Stimulated activated CD8-positive, alpha-beta memory T cell treated with anti-CD3 and anti-CD28 coated beads, Interleukin-15, amount 100 ng/mL, for 1 hour (primary cell): ENCODE measurements at places on chromosomes 1 and 21.

DNA sequence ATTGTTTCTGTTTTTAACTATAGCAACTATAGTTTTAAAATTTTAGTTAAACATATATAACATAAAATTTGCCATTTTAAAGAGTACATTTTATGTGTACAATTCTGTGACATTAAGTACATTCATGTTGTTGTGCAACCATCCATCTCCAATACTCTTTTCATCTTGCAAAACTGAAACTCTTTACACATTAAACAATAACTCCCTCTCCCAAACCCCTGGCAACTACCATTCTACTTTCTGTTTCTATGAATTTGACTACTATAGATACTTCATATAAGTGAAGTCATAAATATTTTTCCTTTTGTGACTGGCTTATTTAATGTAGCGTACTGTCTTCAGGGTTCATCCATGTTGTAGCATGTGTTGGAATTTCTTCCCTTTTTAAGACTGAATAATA, 25.9 kb downstream of the PCBP3 start:
- no peak for DNase-seq

DNA sequence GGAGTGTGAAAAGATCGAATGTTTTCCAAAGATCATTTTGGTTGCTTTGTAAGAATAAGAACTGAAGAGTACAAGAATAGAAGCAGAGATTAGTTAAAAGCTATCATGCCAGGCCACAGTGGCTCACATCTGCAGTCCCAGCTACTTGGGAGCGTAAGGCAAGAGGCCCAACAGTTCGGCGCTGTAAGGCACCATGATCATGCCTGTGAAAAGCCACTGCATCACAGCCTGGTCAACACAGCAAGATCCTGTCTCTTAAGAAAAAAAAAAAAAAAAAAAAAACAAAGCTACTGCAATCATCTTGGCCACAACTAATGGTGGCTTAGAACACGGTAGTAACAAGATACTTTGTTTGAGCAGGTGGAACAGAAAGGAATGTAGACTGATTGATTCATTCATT, 116.2 kb downstream of the EIF4G3 start:
- DNase-seq, result no peak

- no peak for DNase-seq
These were observed 68.5 kb downstream of the HHAT start for GRCh38 chr1:210397252-210397651.

GRCh38 chr1:236489710-236490377, 33.9 kb upstream of the LGALS8 start:
- DNase-seq, result no peak

DNA sequence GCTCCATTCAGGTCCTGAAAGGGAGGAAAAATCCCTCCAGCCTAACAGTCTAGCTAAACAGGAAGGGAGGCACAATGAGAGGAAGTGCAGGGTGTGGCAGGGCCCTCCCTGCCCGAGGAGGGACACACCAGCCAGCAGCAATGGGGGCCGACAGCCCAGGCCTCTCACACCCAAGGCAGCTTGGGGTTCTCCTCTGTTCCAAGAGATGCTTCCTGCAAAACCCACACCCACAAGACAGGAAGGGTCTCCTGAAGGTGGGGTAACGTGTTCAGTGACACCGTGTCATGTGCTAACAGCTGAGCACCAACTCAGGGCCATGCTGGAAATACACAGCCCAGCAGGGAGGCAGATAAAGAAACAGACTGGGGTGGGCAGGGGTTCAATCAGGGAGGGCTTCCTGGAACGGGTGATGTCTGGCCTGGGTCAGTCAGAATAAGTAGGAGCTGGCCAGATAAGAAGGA, 10.2 kb downstream of the ECE1 start:
- DNase-seq, result no peak

DNA sequence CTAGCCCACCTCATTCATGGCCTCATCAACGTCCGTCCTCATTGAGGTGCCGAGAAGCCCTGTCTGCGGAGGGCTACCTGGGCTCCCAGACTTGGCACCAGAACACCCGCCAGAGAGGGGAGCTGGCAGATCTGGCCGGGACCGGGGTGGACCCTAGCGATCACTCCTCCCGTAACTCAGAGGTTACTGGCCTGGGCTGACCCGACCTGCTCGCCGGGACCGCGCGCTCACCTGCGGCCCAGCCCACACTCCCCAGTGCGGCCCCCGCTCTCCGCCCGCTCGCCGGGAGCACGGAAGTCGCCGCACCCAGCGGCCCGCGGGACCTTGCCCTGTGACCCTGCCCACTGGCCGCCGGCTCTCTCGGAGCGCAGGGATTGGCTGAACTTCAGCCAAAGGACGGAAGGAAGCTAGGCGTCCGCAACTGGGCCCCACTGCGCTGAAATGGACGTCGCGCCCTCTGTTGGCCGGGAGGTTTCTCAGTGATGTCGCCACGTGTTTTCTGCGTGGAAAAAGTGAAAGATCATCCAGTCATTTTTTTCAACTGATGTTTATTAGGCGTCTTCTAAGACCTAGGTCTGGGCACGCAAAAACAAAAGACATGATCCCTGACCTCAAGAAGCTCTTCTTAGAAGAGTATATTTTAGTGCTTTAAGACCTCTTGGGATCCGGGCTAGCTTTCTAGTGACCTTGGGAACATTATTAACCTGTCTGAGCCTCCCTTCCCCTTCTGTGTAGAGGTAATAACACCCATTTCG, at the start of gene SMIM12:
Gene SMIM12 (minus strand): TSS at position 304 of the 755 bp plus-strand sequence. CDS start 3,772 bp downstream, outside the sequence.
- peak; percentile 87 for DNase-seq

DNA sequence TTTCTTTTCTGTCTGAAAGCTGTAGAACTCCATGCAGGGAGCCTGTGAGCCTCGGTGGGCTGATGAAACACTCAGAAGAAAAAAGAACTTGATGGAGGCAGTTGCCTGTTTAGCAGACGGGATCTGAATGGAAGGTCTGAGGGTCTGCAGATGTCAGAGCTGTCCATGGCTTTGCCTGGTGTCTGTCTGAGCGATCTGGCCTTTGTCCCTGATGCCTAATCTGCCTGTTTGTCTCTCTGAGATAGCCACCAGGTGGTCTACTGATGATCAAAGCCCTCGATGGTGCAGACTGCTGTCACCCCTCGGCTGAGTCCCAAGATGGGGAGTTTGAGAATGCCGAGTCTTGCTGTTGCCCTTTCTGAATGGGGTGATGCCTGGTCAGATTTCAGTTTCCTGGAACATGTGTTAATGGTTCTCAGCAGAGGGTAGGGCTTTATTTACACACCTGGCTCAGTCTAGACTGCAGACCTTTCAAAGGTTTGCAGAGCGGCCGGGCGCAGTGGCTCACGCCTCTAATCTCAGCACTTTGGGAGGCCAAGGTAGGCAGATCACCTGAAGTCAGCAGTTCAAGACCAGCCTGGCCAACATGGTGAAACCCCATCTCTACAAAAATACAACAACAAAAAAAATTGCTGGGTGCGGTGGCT, 90.4 kb downstream of the KIF26B start:
- no peak for DNase-seq

DNA sequence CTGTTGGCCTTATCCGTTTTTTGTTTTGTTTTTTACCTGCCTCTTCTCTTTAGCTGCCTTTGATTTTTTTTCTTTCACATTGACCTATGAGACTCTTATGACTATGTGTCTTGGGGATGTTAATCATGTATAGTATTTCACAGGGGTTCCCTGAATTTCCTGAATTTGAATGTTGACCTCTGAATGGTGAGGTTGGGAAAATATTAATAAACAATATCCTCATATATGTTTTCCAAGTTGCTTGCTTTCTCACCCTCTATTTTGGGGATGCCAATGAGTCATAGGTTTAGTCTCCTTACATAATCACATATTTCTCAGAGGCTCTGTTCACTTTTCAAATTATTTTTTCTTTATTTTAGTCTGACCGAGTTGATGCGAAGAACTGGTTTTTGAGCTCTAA, 29.6 kb downstream of the GBP5 start:
- no peak for DNase-seq

DNA sequence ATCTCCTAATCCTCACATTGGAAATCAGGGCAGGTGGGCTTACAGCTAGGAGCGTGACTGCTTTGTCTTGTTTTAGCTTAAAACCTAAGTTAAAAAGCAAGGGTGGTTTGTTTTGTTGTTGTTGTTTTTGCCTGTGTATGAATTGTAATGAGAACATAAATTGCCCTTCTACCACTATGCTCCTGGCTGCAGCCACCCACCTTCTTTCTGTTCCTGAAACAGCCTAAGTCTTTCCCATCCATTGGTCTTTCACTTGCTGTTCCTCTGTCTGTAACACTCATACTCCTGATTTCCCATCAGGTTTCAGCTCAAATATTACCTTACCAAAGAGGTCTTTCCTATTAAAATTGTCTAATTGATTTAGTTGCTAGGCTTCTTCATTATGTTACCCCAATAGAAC, 604 bp upstream of the TMEM79 start:
- DNase-seq, result no peak

- DNase-seq, result no peak
These were observed 182.3 kb downstream of the CAMTA1 start for GRCh38 chr1:6967431-6968111.

DNA sequence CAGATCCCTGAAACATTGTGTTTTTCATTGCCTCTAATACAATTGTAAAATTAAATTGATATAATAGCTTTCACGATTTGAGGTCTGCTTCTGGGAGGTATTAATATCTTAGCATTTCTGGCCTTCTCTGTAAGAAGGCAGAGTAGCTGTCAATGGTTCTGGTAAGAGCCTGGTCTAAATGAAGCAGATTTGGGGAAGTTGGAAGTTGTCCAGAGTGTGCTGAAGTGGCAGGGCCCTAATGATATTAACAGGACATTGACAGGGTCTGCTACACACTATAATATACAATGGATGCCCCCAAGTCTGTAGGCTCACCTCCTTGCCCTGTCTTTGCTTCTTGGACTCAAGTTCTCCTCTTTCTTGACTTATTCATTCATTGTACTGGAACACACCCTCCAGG, 99.5 kb downstream of the C4BPA start:
- no peak for DNase-seq

GRCh38 chr1:156499842-156500542, 583 bp downstream of the MEF2D start:
- no peak for DNase-seq

DNA sequence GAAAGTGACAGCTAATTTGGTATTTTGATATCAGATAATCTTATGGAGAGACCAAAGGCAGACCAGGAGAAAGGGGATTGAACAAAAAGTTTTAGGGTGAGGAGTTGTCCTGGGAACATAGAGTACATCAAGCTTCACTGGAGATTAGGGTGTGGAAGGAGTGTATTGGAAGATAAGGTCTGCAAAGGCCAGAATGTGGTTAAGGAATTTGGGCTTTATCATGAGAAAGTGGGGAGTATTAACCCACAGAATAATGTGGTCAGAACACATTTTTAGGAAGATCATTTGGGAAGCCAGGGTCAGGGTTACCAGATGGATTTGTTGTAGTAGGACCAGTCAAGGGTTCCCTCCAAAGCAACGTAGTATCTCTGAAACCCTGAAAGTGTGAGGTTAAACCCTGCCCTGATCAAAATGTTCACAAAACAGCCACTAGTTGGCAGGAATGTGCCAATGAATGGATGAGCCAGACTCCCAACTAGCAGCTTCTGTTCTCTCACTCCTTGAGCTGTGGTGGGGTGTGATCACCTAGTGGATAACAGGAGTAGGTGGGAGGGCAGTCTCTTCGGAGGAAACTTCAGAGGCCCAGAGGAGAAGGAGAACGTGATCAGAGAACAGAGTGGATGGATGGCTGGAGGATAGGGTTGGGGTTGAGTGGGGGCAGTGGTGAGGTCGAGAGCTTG, 35.8 kb downstream of the SLC2A1 start:
- DNase-seq, result peak; percentile 32

- no peak for DNase-seq
These were observed 9.9 kb upstream of the BARHL2 start for GRCh38 chr1:90726986-90727480.

DNA sequence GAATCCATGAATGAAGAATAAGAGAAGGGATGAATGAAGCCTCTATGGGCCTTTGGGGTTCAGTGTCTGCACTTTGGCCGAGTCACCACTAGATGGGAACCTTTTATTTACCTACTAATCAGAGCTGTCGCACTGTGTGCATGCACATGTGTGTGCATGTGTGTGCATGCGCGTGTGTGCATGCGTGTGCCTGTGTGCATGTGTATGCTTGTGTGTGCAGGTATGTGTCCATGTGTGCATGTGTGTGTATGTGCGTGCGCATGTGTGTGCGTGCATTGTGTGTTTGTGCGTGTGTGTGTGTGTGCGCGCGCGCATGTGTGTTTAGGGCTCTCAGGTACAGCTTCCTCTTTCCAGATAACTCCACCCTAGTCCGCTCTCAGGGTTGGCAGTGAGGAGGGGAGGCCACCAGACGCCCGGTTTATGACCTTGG, 20.4 kb upstream of the UBXN10 start:
- no peak for DNase-seq

- DNase-seq, result peak; percentile 56
These were observed 62.8 kb upstream of the LAX1 start for GRCh38 chr1:203702130-203702577.

DNA sequence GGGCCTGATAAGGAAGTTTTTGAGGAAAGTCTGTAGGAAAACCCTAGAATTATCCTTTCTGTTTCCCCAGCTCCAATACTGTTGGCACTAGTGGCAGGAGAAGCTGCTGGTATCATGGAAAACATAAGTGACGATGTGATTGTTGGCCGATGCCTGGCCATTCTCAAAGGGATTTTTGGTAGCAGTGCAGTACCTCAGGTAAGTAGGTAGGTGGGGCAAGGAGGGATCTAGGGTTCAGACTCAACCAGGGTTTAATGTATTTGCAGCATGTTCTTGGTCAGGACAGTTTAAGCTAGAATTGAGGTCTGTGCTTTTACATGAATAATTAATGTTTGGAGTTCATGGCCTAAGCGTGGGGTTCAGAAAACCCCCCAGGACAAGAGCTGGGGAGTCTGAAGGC, 62.1 kb downstream of the KDM1A start:
- no peak for DNase-seq

DNA sequence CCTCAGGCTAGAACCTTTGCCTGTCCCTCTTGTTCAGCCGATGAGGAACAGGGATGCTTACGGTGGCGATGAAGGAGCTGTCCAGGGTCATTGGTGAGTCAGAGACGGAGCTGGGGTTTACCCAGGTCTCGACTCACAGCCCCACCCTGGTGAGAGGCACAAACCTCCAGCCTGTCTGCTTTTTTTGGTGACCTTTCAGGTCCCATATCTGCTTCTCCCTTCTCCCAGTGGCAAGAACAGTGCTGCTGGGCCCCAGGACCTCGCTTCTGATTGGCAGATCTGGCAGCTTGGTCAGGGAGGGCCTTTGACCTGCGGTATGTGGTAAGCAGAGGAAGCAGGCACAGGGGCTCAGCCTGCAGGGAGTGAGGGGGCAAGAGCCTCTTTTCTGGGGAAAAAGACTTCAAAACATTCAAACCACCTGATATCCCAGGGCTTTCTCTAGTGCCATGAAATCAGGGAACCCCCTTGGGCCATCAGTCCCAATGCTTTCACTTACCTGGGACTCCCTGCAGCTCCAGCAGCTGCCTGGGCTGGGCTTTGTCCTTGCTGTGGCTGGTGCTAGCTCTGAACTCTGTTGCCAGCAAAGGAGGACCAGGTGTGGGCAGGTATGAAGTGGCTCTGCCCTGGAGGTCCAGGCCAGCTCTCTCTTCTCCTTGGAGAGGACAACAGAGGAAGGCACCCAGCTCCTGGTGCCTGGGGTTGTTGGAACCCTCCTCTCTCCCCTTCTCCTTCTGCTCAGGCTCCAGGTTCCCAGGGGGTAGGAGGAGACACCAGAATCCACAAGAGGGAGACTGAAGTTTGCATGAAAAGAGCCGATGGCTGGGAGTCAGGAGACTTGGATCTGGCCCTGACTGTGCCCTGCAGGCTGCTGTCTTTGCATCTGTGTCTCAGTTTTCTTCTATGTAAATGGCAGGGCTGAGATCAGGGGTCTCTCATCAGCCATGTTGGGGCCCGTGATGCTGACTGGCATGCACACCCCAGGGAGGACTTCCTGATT, 41.4 kb downstream of the TRIM62 start:
- DNase-seq, result no peak
